ENCODE measurements at places on chromosomes 13 and 19.

DNA sequence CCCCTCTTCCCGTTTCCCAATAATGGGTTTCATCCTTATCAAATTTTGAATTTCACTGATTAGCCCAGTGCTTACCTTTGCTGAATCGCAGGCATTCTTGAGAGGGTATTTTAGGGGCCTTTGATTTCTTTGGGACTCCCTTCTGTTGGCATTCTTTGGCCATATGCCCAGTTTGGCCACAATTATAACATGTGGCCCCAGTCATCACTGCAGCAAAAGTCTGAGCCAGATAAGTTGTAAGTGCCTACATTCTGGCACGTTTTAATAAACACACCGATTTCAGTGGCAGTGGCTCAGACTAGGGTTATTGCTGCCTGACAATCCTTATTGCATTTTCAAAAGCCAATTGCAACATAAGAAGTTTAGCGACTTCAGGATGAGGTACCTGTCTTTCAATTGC is 41.4 kb downstream of the ZNF726 start:
- DNase-seq = no peak

GRCh38 chr13:92175330-92175729 is 776.9 kb downstream of the GPC5 start:
- DNase-seq = peak; percentile 39

- DNase-seq = no peak
These were observed 193.2 kb upstream of the RFC3 start for GRCh38 chr13:33624740-33625139.

DNA sequence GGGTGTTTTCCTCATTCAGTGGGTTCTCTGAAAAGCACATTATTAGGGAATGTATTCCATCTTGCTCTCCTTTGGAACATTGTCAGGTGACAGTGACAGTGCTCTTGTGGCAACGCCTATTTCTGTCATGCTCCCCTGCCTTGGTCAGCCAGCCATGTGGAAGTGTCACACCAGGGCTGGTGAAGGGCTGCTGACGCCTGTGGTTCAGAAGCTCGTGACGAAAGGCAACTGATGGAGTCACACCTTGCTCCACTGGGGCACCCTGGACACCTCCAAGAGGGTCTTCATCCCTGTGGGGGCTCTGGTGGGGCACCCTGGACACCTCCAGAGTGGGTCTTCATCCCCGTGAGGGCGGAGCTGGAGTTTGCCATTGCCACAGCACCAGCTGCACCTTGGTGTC is 68.9 kb upstream of the GPR183 start:
- peak; percentile 30 for DNase-seq

- no peak for DNase-seq
These were observed 164.6 kb downstream of the KLF5 start for GRCh38 chr13:73223372-73223781.

- DNase-seq = no peak
These were observed 173.1 kb downstream of the ABCC4 start for GRCh38 chr13:95128045-95128643.

DNA sequence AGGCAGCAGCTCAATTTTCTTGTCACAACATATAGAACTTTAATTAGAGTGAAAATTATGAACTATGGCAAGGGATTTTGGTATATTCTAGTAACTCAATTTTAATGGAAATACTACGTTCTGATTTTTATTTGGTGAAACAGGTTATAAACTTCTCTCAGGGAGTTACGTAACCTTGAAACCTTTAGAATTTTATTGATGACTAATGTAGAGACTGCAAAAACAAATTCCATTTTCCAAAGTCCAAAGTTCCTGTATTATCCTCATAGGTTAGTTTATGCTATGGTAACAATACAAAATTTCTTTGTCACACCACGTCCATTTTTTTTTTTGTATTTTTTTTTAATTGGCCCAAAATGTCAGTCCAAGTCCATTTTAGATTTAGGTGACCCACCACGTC is 185.7 kb downstream of the KLF5 start:
- no peak for DNase-seq

Data from inflammatory macrophage treated with lipopolysaccharide for 1 hour (primary cell).